Ovary (tissue), 10 donors: ENCODE measurements at places on chromosomes 11 and 22. TPM values are rescaled to one million over a fixed set of nuclear protein-coding genes. Genes with fewer than 3 reads are reported as not detected.

Gene CNTN5
- total RNA-seq, result not detected

Gene LGALS12
- 0.23 TPM for total RNA-seq

- DNase-seq, result no peak
- H3K4me1 ChIP-seq, result no peaks in the 10 kb centered on the region
- no peaks in the 10 kb centered on the region for H3K27me3 ChIP-seq
- H3K36me3 ChIP-seq, result no peaks in the 10 kb centered on the region
- no peak overlapping the region for H3K27ac ChIP-seq
- H3K4me3 ChIP-seq, result no peak overlapping the region
Measured at GRCh38 chr11:45794169-45794568, 10.8 kb upstream of the SLC35C1 start.

DNA sequence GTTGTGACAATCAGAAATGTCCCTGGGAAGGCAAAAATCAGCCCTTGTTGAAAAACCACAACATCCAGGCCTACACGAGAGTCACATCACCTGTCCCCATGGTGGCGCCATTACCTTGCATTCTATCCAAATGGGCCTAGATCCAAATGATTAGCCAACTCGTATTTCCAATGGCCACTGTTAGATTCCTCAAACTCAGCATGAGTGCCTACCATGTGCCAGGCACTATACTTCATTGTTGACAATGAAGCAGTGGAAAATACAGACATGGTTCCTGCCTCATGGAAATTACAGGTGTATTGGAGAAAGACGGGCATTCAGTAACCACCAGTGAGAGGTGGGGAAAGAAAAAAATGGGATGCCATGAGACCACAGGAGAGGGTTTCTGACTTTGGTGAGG, 29.8 kb upstream of the CREB3L1 start:
- H3K36me3 ChIP-seq, result no peaks in the 10 kb centered on the region
- peaks cover 1% of the 10 kb centered on the region for H3K4me1 ChIP-seq
- no peak for DNase-seq
- H3K4me3 ChIP-seq, result no peak overlapping the region
